ENCODE measurements at places on chromosomes 4 and X. TPM values are rescaled to one million over a fixed set of nuclear protein-coding genes. Genes with fewer than 3 reads are reported as not detected.

- no peak for DNase-seq
These were observed 79.4 kb downstream of the NLGN4X start for GRCh38 chrX:6149060-6149872.

DNA sequence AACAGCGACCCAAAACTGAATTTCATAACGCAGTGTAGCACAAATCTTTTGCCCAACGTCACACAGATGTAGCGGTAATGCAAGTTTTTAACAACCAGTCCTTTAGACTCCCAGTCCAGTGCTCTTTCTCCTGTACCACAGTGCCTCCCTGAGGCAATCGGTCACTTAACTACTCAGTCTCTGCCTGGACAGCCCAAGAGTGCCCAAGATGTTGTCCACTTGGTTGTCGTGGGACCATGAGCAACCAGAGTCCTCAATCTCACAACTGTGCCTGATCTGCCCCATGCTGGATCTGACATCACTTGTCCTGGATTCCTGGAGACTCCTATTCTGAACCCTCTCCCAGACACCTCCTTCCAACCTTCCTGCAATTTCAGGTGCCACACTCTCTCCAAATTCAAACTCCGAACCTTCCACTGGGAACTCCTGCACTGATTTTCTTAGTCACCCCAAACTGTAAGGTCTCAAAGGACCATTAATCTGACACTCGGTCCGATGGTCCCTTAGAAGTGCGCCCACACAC, 702 bp downstream of the MMGT1 start:
- peak; percentile 30 for DNase-seq

DNA sequence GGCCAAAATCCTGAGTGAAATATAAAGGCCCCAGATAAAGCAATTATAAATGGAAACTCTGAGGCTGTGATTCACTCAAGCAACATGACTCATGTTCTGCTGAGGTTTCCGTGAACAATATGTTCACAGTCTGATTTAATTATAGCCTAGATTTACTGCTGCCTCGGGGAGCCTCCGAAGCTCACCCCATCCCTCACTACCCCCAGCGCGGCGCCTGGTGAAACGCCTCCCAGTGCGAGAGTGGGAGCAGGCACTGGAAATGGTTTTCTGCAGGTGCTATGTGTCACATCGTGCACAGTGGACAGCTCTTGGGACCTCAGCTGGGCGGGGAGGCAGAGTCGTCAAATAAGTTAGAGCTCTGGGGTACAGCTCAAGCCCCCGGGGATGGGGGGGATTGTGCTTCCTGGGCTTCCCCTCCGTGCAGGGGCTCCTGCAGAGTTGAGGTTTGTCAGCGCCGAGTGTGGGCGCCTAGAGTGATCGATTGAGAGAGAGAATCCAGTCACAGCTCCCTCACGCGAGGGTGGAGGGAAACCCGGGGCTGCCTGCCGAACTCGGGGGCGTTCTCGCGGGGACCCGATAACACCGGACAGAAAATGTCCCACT, 110.6 kb downstream of the PHKA2 start:
- peak; percentile 75 for DNase-seq

GRCh38 chr4:56115898-56116297, 167.2 kb downstream of the CEP135 start:
- DNase-seq: no peak

DNA sequence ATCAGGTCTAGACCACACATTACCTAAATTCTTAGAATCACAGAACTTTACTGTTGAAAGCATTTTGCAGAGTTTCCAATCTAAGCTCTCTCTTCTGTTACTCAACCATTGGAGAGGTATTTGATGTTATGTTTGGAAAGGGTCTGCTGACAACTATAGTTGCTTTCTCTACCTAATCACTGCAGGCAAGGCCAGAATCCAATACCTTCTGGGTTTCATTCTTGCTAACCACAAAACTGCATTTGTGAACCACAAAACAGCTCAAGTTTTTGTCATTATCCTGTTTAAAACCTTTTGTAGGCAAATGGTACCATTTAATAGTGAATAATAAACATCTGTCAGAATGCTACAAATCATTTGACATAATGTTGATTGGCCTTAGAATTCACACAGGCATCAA, 380.1 kb downstream of the GASK1B start:
- no peak for DNase-seq

DNA sequence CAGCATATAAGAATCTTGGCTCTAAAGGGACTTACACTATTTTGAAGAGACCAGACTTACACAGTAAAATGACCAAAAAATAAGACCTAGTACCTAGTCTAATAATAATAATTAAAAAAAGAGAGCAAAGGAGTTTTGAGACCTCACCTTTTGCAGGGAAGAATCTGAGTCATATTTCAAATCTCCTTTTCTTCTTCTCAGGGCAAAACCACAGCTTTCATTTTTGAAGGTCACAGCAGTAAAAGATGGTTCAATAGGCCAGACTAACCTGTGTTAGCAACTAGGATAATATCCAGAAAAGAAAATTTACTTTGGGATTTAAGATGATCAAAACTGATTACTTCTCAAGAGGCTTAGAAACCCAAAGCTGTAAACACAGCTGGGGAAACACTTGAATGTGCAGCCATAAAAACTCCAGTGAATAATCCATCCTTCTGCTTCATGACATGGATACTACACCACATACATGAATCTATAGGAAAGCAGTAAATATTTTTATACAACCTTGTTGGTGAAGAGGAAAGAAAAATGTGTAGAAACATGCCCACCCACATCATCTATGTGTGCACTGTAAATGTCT, 25.9 kb upstream of the LNX1 start:
- DNase-seq: no peak

DNA sequence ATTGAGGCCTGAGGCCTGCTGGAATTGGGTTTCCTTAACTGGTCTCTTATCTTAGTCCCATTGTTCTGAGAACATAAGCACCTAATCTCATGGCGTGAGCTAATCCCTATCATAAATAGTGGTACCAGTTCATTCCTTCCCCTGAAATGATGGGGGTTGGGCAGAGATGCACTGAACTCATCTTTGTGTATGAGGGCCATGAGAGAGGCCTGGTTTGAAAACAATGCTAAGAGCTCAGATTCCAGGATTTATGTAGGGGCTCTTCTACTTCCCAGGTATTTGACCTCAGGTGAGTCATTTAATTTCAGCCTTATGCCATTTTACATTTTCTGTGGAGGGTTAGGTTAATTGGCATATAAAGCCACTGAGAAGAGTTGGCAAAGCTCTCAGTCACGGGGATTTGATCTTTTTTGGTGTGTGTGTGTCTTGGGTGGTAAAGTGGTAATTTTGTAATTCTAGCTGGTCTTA, 4.4 kb downstream of the RBM3 start:
- peak; percentile 16 for DNase-seq

- DNase-seq: peak; percentile 77
These were observed 8.8 kb upstream of the MGST2 start for GRCh38 chr4:139656614-139657486.

GRCh38 chrX:45261005-45261404, 60.3 kb upstream of the DIPK2B start:
- no peak for DNase-seq

DNA sequence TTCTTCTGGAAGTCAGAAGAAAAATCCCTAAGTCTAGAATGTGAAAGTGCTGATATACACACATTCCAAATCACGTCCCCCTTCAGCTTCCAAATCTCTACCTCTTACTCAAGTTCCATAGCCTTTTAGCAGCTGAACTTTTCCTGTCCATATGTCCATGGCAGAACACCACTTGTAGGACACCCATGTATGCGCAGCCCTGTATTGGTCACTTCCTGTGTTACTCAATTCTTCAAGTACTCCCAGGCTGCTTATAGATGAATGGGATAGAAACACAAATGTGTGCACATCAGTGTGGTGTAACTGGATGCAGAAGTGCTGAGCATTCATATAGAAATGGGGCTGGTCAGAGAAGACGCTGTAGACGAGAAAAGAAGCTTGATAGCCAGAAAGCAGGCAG, 18.8 kb downstream of the SRPX2 start:
- DNase-seq: no peak

- no peak for DNase-seq
These were observed 930.7 kb upstream of the HS3ST1 start for GRCh38 chr4:12359420-12359819.

GRCh38 chr4:152540941-152541340, 5.0 kb upstream of the FBXW7 start:
- no peak for DNase-seq

DNA sequence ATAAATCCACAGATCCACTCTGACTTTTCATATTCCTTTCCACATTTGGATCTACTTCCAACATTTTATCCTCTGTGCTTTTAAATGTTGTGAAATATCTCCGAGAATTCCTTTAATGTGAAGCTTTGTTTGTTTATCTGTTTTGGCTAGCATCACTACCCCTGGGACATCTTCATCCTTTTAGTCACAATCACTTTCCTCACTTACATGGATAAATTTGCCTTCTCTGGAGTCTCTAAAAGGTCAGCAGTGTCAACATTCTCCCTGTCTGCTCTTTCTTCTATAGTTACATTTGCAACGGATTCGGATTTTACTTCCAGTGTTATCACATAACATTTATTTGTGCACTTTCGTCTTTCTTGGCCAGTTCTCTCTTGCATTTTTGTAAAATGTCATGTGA, 34.2 kb upstream of the LRAT start:
- DNase-seq: no peak

DNA sequence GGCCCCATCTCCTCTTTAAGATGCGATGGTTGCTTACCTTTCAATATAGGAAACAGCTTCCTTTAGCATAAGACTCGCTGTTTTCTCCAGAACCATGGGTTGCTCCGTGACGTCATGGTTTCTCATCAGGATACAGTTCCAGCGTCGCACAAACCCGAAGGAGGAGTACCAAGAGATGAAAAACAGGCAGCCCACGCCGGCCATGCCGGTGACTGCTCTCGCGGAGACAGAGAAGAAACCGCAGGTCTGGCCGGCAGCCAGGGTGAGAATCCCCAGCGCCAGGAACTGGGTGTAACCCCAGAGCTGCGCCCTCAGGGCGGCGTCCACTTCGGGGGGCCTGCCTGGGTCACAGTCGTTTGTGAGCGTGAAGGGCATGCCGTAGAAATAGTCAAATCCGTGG, 11.4 kb downstream of the ARSD start:
- DNase-seq: no peak

DNA sequence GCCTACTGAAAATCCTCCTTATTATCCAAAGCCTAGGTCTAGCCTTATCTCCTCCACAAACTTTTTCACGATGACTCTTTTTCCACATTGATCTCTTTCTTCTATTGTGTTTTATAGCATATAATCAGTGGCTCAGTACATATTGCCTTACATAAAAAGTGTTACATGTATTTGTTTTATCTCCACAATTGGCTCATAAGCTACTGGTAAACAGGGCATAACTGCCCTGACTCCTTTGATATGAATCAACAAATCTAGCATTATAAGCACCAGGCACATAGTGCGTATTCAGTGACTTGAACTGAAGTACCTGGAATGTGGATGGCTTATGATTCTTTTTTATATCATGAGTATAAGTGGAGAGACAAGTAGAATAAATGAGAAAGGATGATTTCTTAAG, 206.8 kb downstream of the TEX13A start:
- no peak for DNase-seq

DNA sequence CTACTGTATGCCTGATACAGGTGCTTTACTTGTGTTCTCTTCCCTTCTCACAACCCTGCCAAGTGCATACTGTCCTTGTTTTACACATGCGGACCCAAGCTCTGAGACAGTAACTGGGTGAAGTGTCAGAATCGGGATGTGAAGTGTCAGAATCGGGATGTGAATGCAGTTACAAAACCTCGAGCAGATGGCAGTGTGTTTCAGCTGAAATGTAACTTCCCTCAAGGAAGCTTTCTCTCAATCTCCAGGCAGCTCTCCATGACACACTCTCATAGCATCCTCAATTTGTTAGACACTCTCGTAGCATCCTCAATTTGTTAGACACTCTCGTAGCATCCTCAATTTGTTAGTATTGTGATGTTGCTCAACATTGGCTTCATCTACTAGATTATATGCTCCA, 1.1 kb upstream of the HPSE start:
- DNase-seq: no peak

PARM1 gene
- 0.63 TPM for total RNA-seq

PRPS1 gene
- total RNA-seq: 60.9 TPM

PHOX2B gene
- total RNA-seq: not detected

DCAF4L1 gene
- 0.25 TPM for total RNA-seq

TEC gene
- 3.5 TPM for total RNA-seq

MAGEB17 gene
- not detected for total RNA-seq

PNMA3 gene
- total RNA-seq: under 0.01 TPM

CT45A5 gene
- not detected for total RNA-seq

TLR10 gene
- not detected for total RNA-seq

ADH4 gene
- total RNA-seq: not detected

FGFRL1 gene
- 14.1 TPM for total RNA-seq

NPY2R gene
- total RNA-seq: not detected

TSPAN6 gene
- total RNA-seq: 32.5 TPM

PPEF2 gene
- total RNA-seq: not detected

BTC gene
- total RNA-seq: not detected

CCNB3 gene
- 0.82 TPM for total RNA-seq

SMIM31 gene
- total RNA-seq: not detected

All from fibroblast of the aortic adventitia (primary cell).